ENCODE measurements at places on chromosomes 3 and 15. TPM values are rescaled to one million over a fixed set of nuclear protein-coding genes. Genes with fewer than 3 reads are reported as not detected.

SI gene
- not detected for total RNA-seq

PRR20G gene
- total RNA-seq = 0.54 TPM

LACTB gene
- total RNA-seq = 27.6 TPM

RPS17 gene
- 4,917 TPM for total RNA-seq

CCDC9B gene
- total RNA-seq = 22.7 TPM

ANKRD34C gene
- total RNA-seq = not detected

SOX14 gene
- total RNA-seq = not detected

ALDH1A2 gene
- 0.38 TPM for total RNA-seq

MAPKBP1 gene
- total RNA-seq = 4.7 TPM

SERINC4 gene
- total RNA-seq = not detected

CCDC13 gene
- total RNA-seq = 0.60 TPM

CADPS gene
- total RNA-seq = not detected

SUSD5 gene
- total RNA-seq = 2.3 TPM

RARRES1 gene
- total RNA-seq = 16.6 TPM

AADACL2 gene
- not detected for total RNA-seq

KNG1 gene
- total RNA-seq = not detected

XCR1 gene
- not detected for total RNA-seq

SOX2 gene
- 0.60 TPM for total RNA-seq

MYZAP gene
- total RNA-seq = 0.74 TPM

CCR1 gene
- not detected for total RNA-seq

SLC28A1 gene
- total RNA-seq = not detected

CACNA1D gene
- total RNA-seq = 0.58 TPM
